ENCODE measurements at places on chromosomes 13 and 19.

GRCh38 chr13:75217949-75218348, 264.0 kb downstream of the TBC1D4 start:
- DNase-seq = no peak

DNA sequence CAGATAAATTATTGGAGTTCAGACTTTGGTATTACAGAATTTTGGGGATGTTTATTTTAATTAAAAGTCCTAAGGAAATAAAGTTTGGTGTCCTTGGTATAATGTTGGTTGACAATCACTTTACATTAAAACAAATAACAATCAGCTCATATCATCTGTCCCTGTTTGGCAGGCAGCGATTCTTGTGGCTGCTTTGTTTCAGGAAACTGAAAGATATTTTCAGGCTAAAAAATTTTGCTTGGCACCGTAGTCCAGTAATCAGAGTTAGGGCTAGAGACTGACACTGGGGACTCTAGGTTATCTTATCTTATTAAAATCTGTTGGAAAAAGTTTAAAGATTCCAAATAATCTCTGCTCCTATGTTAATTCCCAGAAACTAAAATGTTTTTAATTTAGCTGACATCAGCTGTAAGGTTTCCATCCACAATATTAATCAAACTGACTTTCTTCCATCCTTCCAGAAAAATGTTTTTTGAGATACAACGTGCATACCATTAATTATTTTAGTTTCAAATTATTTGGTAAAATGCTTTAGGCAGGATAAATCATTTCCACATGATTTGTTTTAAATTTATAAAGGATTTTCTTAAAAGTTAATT, 97.6 kb downstream of the ZIC5 start:
- no peak for DNase-seq

- DNase-seq = no peak
Measured at GRCh38 chr13:70747262-70747661, 639.0 kb upstream of the KLHL1 start.

- no peak for DNase-seq
Measured at GRCh38 chr13:100613031-100613430, 24.4 kb upstream of the GGACT start.

DNA sequence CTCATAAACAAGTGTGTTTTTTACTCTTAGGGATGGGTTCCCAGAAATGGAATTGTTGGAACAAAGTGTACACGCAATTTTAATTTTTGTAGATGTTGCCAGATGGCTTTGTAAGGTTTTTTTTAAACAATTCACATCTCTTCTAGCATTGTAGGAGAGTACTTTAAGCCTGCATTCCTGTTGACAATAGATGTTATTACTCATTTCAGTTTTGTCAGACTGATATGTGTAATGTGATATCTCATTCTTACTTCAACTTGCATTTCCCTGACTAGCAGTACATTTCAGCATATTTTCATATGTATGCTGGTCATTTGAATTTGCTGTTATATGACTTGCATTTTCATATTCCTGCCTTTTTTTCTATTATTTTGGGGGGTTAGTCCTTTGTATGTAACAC, 186.6 kb upstream of the SLITRK6 start:
- DNase-seq = no peak

DNA sequence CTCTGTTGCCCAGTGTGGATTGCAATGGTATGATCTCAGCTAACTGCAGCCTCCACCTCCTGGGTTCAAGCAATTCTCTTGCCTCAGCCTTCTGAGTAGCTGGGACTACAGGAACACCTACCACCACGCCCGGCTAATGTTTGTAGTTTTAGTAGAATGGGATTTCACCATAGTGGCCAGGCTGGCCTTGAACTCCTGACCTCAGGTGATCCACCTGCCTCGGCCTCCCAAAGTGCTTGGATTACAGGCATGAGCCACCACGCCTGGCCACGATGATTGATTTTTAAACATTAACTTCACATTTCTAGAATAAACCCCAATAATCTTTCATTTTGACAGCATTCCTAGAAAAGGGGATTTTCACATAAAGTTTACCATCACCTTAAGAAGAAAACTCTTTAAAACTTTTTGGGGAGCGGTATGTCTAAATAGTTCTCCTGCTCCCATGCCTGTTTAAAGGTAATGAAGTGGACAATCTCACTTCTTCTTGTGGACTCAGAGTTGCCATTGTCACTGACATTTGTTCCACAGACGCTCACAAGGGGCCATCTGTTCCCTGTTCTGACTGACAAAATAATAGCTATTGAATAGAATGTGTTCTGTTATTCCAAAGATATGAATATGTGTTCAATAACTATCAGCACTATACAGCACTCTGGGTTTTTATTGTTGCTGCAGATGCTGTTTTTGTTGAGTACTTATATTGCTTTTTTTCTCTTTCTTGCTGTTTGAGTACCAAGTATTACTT, 66.1 kb upstream of the C1QTNF9B start:
- no peak for DNase-seq

- no peak for DNase-seq
Measured at GRCh38 chr13:32200741-32201140, 114.4 kb downstream of the ZAR1L start.

- no peak for DNase-seq
Measured at GRCh38 chr19:19049406-19049805, 14.4 kb upstream of the SLC25A42 start.

DNA sequence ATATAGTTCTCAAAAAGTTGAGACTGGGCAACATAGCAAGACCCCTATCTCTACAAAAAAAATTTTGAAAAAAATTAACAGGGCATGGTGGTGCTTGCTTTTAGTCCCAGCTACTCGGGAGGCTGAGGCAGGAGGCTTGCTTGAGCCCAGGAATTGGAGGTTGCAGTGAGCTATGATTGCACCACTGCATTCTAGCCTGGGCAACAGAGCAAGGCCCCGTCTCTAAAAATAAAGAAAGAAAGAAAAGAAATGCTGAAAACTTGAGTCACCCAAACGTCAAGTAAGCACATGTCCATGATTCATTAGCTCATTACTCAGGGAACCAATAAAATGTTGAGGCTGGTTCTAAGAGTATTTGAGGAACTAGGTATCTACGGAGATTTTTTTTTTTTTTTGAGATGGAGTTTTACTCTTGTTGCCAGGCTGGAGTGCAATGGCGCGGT, 33.9 kb upstream of the SEMA6B start:
- DNase-seq = no peak

- no peak for DNase-seq
Measured at GRCh38 chr13:25377244-25377962, 5.6 kb downstream of the ATP8A2 start.

DNA sequence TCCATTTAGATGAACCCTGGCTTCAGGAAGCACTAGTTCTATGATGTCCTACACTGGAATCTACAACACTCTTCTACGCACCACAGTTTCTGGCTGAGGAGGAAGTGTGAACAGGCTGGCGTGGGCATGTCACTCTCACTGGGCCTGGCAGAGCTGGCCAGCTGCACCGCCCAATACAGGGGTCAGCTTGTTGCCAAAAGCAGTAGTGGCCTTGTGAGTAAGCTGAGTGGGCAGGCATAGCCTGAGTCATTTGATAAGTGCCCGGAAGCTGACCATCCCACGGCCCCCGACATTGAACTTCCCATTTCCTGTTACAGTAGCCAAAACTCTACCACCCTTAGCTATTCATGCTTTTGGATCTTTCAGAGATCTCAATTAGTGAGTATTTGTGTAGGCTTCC, 240.9 kb upstream of the SERP2 start:
- no peak for DNase-seq

GRCh38 chr13:19153782-19154450, 27.7 kb downstream of the TUBA3C start:
- DNase-seq = no peak

DNA sequence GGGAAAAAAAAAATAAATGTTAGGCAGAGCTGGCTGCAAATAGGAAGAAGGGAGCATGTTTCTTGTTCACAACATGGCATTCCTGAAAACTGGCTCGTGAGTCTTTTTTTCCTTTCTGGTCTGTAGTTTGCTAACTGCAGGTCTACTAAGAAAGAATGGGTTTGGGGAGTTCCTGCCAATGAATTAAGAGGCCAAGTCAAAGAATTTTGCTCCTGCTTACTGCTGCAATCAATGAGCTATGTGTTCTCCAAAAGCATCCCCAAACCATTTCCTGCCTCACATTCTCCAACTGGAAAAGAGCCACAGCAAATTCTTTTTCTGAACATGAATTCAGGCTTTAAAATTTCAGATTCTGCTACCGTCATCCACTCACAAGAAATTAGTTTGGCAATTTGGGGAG, 88.6 kb downstream of the DCT start:
- no peak for DNase-seq

DNA sequence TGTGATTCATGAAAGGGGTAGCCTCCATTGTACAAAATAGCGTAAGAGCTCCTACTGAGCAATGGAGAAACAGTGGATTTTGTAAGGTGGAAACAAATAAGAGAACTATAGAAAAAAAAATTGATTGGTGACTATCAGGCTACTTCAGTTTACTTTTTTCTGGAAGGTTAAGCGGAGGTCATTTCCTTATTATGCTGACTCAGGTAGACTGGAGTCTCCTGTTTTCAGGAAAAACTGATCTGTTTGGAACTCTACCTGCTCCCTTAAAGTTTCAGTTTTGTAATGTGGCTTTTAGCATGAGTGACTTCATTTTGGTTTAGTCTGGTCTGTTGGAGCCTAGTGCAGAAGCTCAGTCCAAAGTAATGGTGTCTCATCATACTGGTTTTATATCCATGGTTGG, 3.4 kb downstream of the ZNF607 start:
- DNase-seq = no peak

DNA sequence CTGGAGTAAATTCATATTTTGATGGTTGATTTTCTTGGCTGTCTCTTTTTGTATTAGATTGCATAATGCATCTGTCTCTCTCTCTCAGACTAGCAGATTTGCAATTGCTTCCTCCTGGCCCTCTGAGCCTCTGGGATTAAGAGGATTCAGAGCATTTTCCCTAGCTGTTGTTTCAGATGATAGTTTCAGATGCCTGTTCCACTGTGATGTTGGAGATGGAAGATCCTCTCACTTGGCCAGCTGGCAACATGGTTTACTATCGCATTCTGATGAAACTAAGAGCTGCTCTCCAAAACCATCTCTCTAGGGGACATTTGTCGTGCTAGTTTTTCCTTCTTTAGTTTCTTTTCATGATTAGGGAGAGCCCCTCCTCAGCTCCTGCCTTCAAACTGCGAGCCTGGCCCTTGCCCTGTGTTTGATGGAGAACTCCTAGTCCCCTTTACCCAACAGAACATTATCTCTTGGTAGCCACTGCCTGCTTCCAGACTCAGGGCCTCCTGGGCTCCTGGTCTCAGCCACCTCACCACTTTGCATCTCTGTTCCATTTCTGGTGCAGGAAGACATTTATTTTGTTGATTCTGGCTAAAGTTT, 244.6 kb downstream of the B3GLCT start:
- DNase-seq = no peak
